ENCODE measurements at places on chromosomes 12 and 14.

GRCh38 chr14:74049876-74050495, 30.8 kb downstream of the BBOF1 start:
- no peak for DNase-seq

DNA sequence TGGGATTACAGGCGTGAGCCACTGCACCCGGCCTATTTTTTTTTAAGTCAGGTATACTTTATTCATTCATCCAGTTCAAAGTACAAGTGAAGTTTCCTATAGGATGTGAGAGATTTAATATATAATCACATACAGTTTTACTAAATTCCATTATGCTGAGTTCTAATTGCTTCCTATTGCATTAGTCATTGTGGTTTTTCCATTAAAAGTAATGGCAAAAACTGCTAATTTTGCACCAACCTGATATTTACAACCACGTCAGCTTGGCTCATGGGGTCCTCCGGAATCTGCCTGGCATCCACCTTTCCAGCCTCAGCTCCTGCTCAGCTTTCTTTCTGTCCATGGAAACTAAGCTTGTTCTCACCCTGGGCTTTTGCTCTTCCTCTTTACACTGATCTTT, 67.0 kb upstream of the CSRP2 start:
- no peak for DNase-seq

DNA sequence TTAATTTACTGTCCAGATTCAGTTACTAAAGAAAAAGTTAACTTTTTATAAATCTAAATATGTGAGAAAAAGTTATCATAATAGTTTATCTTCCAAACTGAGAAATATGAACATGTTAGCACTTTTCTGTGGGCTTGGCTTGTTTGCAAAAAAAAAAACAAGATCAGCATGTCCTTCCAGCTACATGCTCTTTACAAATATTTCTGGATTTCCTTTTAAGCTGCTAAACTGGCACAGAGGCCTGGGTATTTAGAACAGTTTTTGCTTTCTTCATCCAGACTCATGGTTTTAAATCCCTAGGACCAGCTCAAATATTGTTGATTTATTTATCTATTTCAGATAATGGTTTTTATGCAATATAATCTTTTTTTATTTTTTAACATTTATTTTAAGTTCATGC, 1444.5 kb upstream of the FLRT2 start:
- DNase-seq, result no peak

GRCh38 chr12:124053851-124054250, 80.8 kb downstream of the ZNF664 start:
- no peak for DNase-seq

DNA sequence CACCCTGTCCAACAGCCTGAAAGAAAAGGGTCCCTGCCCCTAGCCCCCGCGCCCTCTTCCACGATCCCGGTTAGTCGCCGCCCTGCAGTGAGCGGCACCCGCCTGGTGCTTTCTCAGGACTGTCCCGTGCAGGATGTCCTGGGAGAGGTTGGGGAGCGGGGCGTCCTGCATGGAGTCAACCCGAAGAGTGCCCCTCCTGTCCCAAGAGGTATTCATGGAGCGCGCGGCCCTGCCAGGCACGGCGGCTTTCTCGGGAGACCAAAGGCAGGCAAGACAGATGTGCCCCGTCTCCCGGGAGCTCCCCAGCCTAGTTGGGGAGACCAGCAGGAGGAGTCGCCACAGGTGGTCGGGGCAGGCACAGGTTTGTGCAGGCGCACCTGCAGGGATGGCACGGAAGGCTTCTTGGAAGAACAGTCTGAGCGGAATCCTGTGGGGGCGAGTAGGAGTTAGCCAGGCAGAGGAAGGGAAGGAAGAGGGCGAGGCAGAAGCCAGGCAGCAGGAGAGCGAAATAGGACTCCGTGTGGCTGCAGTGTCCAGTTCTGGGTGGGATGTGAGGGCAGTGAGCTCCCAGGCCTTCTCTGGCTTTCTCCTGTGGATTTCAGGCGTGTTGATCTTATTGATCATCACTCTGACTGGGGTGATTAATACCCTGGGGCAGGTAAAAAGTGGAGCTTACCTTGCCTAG, 723 bp downstream of the SIVA1 start:
- no peak for DNase-seq

DNA sequence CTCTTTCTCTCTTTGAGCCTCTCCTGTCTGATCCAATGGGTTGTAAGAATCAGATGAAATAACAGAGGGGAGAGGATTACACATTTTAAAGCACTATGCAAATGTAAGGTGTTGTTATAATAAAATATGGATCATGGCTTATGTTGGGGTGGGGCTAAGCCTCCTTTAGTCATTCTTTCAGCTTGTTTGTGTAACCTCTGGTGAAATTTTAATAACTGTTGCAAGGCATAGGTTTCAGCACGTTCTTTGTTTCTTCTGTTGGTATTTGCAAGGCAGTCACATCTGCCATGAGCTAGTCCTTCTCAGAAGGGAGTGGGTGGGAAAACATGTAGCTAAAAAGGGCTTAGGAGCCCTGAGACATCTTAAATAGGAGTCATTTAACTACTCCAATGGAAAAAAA, 74.8 kb upstream of the FRMD6 start:
- DNase-seq, result no peak

DNA sequence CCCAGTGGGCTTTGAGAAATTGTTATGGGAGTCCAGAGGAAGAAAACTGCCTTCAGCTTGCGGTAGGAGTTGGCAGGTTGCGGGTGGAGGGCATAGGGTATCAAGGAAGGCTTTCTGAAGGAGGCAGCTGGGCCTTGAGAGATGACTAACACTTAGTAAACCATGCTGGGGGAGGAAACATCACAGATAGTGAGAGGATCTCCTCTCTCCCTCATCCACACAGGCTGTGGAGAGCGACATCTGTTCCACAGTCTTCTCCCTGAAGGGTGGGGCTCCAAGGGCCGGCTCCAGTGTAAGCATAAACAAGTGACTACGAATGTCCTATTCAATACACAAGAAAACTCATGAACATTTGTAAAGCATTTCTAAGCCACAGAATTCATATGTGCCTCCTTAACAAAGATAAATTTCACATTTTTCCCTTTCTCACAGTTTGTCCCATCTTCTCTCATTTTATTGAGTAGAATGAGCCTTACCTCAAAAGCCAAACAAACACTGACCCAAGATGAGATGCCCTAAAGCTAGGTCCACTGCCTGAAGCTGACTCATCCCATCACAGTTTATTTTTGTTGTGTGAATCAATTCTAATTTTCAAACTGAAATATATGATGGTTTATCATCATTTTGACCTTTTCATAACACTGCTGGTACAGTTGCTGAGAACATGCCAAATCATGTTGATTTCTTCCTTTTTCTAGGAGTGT, 227.9 kb downstream of the SLC25A21 start:
- DNase-seq, result no peak

DNA sequence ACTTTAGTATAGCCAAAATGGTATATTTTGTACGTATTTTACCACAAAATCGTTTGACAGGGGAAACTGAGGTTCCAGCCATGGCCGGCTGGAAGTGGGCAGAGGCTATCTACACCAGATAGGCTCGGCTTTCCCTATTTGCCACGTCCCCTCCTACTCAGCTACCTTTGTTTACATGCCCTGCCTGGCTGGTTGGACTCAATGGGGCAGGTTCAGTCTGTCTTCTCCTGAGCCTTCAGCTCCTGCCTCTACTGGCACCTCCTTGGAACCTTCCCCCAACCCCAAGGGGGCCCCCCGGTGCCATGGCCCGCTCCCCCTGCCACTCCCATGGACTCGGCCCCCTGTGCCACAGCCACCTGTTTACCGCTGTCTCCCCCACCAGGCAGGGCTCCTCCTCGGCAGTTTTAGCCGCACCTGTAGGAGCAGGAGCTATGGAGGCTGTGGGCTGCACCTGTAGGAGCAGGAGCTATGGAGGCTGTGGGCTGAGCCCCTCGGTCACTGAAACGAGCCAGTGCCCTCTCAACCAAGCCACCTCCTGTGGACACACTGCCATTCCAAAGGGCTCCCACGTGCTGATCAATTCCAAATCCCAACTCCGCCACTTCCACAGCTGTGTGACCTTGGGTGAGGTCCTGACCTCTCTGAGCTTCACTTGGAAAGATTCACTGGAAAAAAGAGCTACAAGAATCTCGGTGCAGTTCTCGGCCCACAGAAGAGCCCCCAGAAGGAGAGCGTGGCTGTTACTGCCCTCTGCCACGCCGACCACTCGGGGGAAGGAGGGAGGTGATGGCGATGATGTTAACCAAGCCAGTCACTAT, 62.2 kb downstream of the NCOR2 start:
- no peak for DNase-seq

- DNase-seq, result no peak
These were observed 74.2 kb downstream of the PPM1H start for GRCh38 chr12:62860501-62861411.

DNA sequence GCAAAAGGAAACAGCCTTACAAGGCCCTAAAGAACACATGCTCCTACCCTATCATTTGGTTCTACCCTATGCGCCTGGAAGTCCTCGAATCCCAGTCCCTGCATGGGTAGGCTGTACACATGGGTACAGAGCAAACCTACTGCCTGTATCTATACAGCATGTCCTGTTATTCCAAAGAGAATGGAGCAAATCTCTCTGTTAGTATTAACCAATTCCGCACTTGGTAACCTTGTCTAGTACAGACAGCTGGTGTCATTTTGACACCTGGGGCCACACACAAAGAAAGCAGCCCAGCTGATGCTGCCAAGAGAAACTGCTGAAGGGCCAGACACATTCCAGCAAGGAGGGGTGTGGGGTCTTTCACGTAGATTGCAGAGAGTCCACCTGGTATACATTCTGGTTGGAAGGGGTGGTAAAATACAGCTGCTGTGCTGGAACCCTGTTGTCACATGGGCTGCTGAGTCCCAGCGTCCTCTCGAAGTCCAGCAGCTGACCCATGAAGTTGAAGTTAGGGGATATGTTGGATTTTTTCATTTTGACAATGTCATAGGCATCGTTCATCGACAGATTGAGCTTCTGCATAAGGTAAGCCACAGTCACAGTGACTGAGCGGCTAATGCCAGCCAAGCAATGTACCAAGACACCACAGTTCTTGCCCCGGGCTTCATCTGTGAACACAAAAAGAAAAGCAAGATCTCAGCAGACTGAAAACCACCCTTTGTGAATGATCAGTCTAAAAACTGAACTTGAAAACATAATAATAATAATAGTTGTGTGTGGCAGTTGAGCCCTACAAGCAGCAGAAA, 3.2 kb downstream of the DUSP6 start:
- DNase-seq, result no peak

DNA sequence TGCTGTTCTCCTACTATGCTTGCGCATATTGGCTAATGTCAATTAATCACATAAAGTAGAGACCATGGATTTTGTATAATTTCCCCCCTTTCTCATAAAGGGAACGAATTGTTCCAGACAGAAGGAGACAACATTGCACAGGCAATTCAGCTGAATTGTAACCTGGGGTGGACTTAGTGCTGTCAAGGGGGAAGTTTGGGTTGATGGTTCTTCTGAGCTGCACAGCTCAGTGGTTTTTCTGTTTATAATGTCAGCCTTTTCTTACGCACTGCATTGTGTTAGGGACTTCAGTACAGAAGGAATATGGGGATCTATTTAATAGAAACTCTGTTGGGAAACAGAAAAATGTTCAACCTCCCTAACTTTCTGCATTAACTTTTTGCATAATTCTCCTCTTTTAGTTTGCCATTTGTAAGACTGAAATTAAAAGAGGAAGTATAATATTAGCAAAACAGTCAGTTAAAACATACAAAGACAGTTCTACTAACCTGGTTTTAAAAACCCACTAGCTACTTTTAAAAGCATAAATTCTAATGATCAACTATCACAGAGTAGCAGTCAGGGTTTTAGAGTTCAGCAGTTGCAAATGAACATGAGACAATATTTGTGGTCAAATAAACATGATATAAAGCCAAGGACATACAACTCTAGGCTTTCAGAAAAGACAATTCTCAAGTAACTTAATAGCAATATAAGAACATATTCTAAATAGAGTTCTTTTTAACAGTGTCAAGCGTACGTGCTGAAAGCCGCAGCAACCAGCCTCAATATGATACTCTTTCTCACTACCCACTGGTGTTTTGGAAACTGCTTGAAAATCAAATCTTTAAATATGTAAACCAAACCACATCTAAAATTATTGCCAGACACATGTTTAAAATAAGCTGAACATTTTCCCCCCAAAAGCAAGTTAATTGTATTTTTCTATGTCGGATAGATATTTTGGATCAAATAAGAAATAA, 393.0 kb downstream of the FSCB start:
- DNase-seq, result no peak

GRCh38 chr12:45732936-45733335, 3.4 kb downstream of the ARID2 start:
- no peak for DNase-seq

GRCh38 chr14:53409289-53409688, 256.2 kb upstream of the DDHD1 start:
- DNase-seq, result no peak

- no peak for DNase-seq
These were observed 6.5 kb downstream of the OR6C74 start for GRCh38 chr12:55250944-55251343.

DNA sequence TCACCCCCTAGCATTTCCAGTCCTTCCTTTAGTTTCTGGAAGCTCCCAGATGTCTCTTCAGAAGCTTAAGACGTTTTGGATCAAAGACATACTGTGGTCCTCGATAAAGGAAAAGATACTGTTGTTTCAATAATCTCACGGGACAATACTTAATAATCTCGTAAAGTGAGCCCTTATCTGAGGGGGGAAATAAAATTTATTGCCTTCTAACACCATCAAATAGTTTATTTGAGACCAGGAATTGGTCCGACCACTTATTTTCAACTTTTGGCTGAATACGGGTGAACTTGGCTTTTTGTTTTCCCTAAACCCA, 640 bp upstream of the G2E3 start:
- no peak for DNase-seq

GRCh38 chr12:112294793-112295192, 87.4 kb downstream of the HECTD4 start:
- DNase-seq, result no peak

DNA sequence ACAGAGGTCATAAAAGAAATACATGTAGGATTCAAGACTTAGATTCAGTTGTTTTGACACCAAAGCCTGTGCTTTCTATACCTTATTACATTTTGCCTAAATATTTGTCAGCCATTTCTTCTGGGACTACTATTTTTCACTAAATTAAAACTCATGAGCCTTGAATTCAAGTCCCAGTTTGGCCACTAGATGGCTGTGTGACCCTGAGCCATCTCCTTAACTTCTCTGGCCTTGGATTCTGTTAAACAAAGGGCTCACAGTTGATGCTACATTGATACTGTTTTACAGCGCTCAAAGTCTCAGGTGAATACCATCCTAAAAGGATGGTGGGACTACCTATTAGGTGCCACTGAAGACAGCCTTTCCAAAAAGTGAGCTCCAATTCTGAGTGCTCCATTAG, 39.6 kb upstream of the CCDC198 start:
- DNase-seq, result no peak

- DNase-seq, result no peak
These were observed 8.3 kb downstream of the RNASE6 start for GRCh38 chr14:20789230-20789813.

GRCh38 chr12:2624543-2625288, 170.1 kb upstream of the FKBP4 start:
- no peak for DNase-seq

DNA sequence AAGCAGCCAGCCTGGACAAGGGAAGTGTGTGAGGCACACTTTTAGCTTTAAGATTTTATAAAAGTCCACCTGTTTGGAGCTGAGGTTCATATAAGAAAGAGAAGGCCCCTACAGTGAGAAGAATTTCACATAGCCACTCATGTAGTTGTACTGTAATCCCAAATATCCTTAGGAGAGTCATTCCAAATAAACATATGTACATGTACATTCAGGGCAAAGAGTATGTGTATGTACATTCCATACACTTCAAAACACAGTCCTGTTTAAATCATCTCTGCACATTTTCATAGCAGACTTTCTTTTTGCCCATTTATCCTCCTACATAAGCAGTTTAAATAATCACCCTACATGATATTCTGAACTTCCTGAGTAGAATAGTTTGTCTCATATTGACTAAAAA, 87.6 kb downstream of the GPR65 start:
- DNase-seq, result no peak

- DNase-seq, result no peak
These were observed 67.6 kb downstream of the POLR3B start for GRCh38 chr12:106425061-106425702.
